Stimulated activated CD4-positive, alpha-beta T cell treated with anti-CD3 and anti-CD28 coated beads, Interleukin-12 subunit alpha, Interleukin-12 subunit beta, amount 100 ng/mL, for 24 hours (primary cell): ENCODE measurements at places on chromosomes 7 and 10.

DNA sequence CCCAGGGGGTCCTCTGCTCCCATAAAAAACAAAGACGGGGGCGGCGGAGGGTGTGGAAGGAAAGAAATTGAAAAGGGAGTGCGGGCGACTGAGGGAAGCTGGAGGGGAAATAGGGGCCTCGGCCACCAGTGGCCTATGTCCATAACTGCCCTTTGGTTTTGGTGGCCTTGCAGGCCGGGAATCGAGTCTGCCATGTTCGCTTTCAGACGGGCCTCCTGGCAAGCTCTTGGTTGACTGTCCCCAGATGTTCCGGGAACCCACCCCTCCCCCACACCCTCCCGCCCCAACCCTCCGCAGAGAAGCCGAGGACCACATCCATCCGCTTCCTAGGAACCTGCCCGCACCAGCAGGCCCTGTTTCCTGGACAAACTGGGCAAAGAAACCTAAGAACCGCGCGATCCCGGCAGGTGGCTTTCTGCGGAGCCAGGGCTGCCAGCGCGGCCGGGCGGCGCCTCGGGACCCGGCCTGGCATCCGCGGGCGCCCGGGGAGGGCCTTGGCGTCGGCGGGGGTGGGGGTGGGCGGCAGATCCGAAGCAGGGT is 20.0 kb upstream of the GATA3 start:
- no peak for DNase-seq

- no peak for DNase-seq
Observed at GRCh38 chr7:30159163-30159562, 24.4 kb downstream of the MTURN start.

GRCh38 chr10:8168836-8169235 is 114.3 kb downstream of the GATA3 start:
- DNase-seq = no peak

- DNase-seq = no peak
Observed at GRCh38 chr7:45027774-45028114, 27.7 kb downstream of the CCM2 start.

GRCh38 chr7:135978624-135979023 is 1.5 kb upstream of the MTPN start:
- no peak for DNase-seq

DNA sequence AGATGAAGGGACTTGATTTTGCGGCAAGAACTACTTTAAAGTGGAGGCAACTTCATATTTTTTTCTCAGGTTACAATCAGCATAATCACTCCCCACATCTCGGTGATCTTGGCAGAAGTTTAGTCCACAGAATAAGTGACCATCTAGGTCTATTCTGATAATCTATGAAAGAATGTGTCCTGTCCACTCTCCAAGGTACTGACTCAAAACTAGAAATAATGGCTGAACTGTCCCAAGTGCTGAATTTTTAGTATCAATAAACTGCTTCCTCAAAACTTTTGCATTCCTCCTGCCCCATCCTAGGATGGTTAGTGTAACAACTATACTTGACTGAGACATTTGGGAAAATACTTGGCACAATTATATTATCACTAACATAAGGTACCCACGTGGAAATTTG is 10.9 kb upstream of the CHRM2 start:
- DNase-seq = no peak

- DNase-seq = no peak
Observed at GRCh38 chr10:98388101-98388655, 26.8 kb downstream of the PYROXD2 start.

- no peak for DNase-seq
Observed at GRCh38 chr10:131767716-131768115, 133.1 kb upstream of the PPP2R2D start.

DNA sequence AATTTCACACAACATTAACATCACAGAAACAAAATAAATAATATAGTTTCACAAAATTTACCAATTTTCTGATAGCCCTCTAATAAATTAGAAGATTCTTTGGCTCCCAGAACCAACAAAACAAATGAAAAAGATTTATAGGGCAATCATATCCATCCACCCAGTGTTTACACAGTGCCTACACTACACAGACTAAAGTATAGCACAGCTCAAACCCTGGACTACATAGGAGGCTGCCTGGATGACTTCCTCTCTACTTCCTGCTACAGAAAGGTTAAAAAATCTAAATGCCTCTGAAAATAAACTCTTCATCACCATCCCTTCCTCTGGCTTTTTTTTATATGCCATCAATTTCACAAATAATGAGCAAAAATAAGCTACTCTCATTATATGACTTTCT is 28.4 kb downstream of the MPP7 start:
- no peak for DNase-seq

- no peak for DNase-seq
Observed at GRCh38 chr7:141312828-141313521, 238.2 kb upstream of the AGK start.

DNA sequence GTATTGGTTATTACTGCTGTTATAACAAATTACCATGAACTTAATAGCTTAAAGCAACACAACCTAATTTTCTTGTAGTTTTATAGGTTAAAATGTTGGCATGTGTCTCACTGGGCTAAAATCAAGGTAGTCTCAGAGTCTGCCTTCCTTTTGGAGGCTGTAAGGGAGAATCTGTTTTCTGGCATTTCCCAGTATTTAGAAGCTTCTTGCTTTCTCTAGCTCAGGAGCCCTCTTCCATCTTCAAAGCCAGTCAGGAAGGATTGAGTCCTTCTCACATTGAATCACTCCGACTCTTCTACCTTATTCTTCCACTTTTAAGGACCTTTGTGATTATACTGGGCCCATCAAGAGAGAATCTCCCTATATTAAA is 156.2 kb downstream of the MBL2 start:
- DNase-seq = no peak

DNA sequence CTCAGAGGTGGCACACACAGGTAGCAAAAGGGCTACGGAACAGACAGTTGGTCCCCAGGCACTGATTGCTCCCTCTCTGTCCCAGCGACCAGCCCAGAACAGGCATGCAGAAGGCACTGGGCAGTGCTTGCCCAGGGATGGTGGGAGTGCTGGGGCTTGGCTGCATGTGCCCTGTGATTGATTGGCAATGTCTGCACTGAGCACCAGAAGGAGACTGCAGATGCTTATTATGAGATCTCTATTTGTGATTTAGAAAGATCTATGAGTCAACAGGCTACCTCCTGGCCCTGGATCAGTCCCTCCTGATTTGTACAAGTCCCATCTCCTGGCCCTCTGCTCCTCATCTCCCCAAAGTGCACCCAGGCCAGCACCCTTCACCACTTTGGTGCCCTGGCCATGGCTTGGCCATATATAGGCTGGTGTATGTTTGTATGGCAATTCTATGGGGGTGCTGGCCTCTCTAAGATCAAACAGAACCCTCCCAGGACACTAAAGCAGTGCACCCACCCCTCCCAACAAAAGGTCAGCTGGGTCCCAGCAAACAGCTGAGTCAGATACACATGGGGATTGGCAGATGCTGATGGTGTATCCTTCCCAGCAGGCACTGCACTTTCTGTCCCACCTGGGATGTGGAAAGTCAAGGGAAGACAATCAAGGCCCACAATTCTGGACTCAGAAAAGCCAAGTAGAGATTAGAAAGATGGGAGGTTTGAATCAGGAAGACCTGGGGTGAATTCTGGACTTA is 30.9 kb downstream of the CAMK2B start:
- no peak for DNase-seq

DNA sequence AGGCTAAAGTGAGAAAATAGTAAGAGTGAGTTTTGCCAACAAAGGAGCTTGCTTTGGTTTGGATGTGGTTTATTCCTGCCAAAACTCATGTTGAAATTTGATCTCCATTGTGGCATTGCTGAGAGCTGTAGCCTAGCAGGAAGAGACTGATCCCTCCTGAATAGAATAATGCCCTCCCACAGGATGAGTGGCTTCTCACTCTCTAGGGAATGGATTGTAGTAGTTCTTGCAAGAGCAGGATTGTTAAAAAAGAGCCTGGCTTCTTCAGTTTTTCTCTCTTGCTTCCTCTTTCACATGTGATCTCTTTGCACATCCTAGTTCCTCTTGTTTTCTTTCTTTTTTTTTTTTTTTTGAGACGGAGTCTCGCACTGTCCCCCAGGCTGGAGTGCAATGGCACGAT is 34.4 kb downstream of the ASAH2 start:
- DNase-seq = no peak

GRCh38 chr7:14760730-14761478 is 141.6 kb downstream of the DGKB start:
- no peak for DNase-seq

DNA sequence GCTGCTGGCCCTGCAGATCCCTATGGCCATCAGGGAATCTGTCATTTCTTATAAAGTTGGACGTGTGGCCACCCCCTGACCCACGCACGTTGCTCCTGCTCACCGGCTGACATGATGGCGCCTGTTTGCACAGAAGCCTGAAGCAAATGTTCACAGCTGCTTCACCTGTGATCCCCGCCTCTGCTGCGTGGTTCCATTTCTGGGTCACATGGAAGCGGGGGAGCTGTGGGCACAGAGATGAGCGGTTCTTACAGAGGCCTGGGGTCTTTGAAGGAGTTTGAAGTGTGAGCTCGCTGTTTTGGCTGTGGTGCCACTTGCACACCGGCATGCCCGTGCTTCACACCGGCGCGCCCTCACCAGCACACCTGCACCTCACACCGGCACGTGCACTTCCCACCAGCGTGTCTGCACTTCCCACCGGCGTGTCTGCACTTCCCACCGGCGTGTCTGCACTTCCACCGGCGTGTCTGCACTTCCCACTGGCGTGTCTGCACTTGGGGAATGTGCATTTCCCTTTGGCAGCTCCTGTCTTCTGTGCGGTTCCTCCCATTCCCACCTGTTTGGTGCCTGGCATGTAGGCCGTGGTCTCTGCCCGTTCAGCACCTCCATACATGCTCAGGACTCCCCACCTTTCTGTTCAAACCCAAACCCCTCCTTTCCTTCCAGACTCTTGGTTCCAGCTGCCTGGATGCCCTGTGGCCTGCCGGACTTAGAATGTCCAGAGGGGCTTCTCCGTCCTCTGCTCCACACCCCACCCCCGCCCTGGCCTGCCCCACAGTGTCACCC is 86.7 kb downstream of the INPP5A start:
- DNase-seq = no peak

DNA sequence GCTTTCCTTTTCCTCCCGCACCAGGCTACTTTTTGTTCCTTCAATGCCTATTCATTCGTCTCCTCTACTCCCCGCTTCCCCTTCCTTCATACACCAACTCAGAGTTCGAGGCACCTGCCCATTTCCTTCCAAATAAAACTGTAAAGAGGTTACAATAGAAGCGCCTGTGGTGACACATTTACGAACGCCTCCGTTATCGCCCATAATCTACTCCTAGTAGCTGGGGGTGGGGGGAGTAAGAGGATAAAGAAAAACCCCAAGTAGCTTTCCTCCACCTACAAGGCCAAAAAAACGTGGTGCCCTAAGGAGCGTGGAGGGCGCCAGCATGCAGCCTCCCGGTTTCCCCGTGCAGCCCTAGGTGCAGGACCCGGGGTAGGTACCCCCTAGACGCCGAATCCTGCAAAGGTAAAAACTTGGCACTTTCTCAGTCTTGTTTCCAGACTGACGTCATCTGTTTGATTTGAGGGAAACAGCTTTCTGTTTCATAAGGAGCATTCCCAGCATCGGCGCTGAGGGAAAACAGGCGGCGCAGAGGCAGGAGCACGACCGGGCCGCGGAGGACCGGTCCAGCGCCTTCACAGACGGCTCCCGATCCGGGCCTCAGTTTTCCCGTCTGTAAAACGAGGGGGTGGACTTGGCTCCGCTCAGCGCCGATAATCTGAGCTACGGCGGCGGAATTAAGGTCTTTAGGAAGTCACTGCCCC is 922 bp downstream of the PPA1 start:
- no peak for DNase-seq

- DNase-seq = no peak
Observed at GRCh38 chr7:113289140-113289740, 170.9 kb upstream of the SMIM30 start.

DNA sequence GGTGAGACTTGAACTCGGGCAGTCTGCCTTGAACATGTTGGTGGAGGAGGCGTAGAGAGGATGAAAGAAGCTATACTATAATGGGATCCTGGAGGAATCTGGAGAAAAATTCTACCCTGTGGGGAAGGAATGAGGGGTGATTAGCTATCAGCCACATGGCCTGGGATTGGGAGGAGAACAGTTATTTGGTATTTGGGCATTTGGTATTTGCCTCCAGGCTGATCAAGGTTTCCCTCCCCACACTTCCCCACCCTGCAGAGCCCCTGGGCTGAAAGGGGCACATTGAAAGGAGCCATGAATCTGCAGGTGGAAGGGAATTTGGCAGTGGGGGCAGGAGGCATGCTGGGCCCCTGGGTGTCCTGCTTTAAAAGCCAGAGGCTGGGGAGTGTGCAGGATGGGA is 235.3 kb downstream of the INHBA start:
- DNase-seq = no peak

GRCh38 chr10:11208908-11209829 is 191.5 kb downstream of the CELF2 start:
- no peak for DNase-seq

DNA sequence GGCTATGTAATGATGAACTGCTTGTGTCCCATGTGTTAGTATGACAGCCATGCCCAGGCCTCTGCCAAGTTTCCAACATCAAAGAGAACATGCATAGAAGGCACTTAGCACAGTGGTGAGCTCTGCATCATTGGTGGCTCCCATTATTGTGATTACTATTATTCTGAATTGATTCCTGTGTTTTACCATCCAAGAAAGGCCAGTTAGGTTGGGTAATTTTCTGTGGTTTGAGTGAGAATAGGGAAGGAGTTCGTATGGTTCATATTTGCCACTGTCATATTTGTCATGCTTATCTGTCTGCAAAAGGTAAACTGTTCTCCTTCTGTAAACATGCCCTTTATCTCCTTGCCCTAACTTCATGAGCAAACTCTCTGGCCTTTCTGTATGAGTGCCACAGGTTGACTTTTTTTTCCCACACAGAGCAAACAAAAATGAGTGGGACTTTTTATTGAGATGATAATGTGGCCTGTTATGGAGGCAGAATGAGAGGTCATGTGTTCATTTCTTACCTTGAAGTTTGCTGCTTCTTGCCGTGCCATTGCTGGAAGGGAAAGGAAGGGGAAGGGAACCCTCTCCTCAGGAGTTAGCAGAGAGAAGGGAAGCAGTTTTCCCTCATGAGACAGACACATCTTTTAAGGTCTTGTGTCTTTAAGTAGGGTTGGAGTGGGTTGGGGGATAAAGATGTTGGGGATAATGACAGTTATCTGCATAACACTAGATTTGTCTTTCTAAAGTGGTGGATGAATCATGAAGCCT is 301.9 kb downstream of the LRMDA start:
- no peak for DNase-seq

GRCh38 chr10:76298329-76298728 is 866.9 kb downstream of the LRMDA start:
- no peak for DNase-seq

DNA sequence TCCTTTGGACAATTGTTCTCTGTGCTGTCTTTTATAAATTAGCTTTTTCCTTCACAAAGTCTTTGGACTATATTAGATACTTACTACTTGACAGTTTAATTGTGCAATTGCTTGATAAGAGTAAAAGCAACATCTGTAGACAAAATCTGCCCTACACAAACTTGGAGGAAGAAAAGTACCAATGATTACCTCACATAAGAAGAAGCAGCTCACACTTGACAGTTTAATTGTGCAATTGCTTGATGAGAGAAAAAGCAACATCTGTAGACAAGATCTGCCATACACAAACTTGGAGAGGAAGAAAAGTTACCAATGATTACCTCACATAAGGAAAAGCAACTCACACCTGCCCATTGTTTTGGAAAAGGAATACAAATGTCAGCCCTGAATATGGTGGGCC is 17.1 kb upstream of the SCIN start:
- DNase-seq = no peak
